ENCODE measurements at places on chromosomes 16 and 17.

DNA sequence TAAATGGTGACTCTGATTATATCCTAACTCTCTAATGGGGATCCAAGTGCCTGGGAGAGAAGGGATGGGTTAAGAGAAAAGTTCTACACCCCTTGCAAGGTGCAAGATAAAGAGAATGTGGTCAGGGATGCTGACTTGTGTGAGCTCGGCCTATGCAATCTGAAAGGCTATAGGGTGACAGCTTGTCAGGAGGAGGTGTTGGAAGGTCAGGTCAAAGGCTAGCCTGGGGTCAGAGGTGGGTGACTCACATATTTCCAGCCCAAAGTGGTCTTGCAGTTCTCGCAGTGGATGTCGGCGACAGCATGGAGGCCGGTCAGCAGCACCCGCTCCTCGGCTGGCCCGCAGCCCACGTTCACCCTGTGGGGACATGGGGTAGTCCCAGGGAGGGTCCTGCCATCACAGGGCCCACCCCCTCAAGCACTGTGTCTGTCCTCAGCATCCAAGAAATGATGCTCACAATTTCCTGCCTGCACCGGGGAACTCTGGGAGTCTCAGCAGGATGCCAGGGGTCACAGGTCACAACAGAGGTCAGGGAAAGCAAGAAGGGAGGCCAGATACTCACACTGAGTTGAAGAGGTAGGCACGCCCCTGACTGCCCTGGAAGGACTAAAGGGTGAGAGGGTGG is 1.4 kb downstream of the YPEL3 start:
- DNase-seq, result no peak

DNA sequence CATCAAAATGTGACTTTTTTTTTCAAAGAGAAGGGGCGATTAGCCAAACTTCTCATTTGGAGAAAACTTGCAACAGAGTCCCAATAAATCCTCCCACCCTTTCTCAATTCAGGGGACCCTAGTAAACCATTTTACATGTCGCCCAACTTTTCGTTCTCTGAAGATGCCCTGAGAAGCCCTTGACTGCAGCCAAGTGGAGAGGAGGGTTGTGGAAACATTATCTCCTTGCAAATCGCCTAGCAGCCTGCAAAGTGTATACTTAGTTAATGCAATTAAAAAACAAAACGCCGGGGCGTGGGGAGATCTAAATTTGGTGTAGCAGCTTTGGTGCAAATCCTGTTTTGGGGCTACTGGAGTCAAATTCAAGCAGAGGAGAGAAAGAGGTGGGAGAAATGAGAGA is 1.2 kb upstream of the SHISA9 start:
- DNase-seq, result no peak

DNA sequence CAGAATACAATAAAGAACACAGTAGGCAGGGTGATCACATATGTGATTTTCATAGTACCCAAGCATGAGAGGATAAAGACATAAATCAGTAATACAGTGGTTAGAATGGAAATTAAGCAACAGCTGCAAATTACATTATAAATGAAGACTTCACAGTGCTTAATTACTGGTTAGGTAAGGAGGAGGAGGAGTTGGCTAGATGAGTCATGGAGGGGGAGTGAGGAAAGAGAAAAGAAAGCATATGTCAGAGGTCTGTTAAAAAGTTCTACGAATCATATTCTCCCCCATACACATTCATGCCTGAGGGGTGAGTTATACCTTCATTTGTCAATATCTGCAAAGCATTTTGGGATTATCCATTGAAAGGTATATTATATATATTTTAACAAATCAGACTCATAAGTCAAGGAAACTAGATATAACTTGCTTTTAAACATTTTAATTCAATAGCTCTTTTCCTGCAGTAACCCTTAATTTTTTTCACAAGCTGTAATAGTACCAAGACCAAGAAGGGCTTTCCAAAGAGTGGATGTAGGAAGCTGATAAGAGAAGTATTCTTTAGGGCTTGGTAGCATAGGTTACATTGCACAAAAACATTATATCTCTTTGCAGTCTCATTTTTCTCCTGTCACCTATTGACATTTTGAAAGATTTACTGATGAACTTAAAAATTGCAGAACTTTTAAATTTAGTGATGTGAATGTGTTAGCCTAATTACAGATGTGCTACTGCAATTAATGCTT is 99.3 kb downstream of the STXBP4 start:
- no peak for DNase-seq

DNA sequence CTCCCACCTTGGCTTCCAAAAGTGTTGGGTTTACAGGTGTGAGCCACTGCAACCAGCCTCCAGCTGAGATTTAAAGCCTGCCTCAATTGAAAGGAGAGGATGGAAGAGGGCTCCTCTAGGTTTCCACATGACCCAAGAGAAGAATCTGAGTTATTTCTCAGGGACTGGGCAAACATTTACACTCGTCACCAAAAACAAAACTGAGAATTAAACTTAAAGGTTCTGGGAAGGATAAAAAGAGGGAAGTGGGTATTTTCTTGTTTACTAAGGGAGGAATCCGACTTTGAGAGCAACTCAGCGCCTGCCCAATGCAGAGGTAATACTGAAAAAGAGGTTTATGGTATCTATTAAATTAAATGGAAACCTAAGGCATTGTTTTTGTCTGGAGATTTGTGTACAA is 13.3 kb downstream of the HOXB1 start:
- no peak for DNase-seq

DNA sequence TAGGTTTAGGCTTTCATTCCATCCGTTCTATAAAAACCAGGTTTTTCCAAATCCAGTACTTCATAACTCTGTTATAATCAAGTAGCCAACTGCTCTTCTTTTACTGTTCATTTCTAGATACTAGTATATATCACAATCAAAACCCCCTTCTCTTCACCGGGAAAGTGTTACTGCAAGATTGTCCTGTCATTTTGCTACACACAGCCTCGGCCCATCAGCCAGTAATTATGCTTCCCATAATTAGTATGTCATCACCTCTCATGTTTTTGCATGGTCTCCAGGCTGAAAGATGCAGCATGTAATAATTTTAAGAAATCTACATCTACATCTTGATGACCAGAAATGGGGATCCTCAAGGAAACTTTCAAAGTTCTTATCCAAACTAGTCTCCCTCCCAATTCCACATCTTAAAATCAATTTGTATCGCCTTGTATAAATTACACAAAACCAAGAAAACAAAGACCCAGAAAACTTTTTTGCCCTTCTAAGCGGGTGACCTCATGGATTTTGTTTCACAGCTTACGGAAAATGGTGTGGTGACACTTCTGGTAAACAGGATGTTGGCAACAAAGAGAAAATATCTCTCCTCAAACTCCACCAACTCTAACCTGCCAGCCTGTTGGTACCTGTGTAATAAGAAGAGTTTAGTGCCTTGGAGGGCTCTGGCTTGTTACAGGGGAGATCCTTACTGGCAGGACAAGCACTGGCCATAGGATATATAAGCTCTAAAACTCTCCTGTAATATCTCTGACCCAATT is 9.3 kb downstream of the TACO1 start:
- DNase-seq, result no peak

GRCh38 chr17:13114601-13115031 is 96.8 kb upstream of the ELAC2 start:
- DNase-seq, result no peak

DNA sequence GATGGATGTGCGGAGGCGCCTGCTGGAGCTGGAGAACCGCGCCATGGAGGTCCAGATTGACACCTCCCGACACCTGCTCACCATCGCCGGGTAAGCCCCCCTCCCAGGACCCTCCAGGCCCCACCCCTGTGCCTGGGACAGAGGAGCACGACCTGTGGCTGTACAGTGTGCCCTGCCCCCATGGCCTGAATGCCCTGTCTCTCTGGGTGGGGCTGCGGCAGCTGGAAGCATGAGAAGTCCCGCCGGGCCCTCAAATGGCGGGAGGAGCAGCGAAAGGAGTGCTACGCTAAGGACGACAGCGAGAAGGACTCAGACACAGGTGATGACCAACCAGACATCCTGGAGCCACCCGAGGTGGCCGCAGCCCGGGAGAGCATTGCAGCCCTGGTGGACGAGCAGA is 11.2 kb downstream of the BTBD17 start:
- DNase-seq, result no peak

Measured in stimulated activated CD8-positive, alpha-beta memory T cell treated with anti-CD3 and anti-CD28 coated beads, Interleukin-15, amount 100 ng/mL, for 4 hours (primary cell).